ENCODE measurements at places on chromosomes 6 and 20.

DNA sequence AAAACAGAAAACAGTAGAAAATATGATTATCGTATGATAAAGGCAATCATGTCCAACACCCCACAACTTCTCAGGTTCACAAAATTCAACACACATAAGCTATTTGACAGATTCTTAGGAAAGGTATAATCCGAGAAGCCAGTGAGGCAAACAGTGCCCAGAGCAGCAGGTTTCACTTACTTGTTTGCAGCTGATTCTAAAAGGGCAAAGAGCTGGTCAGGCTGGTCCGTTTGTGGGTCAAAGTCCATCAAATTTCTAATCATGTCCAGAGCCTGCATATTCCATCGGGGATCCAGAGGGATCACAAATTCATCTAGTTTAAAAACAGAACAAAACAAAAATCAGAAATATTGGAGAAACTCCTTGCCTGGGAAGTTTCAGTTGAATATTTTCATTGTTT is 69.8 kb upstream of the LYRM2 start:
- no peak for DNase-seq

DNA sequence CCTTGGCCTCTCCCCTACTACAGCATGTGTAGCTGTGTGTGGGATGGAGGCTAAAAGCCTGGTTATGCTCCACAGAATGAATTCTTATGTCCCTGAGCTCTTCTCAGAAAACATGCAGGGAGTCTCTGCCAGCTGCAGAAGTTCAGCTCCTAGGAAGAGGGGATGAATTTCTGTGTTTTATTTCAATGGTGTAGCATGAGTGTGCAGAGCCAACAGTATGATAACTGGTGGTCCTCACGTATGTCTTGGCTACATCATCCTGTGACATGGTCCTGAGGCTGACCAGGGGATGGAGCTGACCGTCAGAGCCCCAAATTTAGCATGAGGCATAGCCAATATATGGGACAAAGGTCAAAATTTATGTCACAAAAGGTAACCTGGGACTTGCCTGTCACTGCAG is 266.1 kb downstream of the ADGB start:
- no peak for DNase-seq

- no peak for DNase-seq
Observed at GRCh38 chr6:47357827-47358226, 48.1 kb upstream of the TNFRSF21 start.

DNA sequence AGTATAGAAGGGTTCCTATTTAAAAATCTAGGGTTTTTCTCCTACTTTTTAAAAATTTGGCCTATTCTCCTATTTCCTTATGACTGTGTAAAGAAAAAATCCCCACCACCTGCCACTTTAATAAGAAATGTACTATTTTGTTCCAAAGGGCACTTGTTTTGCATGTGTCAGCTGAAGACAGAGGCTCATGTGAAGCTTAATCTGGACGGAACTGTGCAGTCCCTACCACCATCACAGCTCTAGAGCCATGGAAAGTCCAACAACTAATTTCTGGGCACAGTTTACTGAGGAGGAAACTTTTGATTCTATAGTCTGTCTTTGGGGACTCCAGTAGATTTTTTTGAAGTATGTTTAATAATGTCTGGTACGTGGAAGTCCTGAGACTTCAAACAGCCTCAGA is 60.0 kb upstream of the AHI1 start:
- DNase-seq = no peak

DNA sequence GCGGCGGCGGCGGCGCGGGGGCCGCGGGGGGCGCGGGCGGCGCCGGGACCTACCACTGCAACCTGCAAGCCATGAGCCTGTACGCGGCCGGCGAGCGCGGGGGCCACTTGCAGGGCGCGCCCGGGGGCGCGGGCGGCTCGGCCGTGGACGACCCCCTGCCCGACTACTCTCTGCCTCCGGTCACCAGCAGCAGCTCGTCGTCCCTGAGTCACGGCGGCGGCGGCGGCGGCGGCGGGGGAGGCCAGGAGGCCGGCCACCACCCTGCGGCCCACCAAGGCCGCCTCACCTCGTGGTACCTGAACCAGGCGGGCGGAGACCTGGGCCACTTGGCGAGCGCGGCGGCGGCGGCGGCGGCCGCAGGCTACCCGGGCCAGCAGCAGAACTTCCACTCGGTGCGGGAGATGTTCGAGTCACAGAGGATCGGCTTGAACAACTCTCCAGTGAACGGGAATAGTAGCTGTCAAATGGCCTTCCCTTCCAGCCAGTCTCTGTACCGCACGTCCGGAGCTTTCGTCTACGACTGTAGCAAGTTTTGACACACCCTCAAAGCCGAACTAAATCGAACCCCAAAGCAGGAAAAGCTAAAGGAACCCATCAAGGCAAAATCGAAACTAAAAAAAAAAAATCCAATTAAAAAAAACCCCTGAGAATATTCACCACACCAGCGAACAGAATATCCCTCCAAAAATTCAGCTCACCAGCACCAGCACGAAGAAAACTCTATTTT is 2.0 kb downstream of the FOXC1 start:
- no peak for DNase-seq

GRCh38 chr20:32830437-32830836 is 10.7 kb downstream of the MAPRE1 start:
- DNase-seq = no peak

- no peak for DNase-seq
Observed at GRCh38 chr6:129695373-129696027, 14.5 kb downstream of the ARHGAP18 start.

GRCh38 chr6:119602215-119603178 is 252.9 kb upstream of the MAN1A1 start:
- DNase-seq = no peak

DNA sequence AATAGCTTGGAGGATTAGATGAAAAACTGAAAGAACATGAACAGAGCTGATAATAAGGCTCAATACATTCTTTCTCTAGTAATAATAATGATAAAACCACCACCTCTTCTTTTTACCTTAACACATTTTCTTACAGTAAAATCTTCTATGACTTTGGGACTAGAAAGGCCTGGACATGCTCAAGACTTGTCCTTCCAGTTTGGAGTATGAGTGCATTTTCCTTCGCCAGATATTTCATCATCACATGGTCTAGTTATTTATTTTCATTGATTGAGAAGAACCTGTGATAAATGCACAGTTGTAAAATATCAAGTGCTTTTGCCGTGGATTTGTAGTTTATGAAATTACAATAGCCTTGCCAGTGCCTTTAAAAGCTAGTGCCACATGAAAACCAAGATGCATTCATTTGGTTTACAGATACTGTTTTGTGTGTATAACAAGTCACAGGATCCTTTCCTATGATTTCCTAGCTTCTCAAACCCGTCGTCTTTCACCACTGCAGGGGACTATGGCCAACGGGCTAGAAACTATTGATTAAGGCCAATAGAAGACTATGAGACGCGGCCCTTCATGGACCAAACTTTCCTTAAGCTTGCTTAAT is 200.2 kb upstream of the ZNF217 start:
- no peak for DNase-seq

- no peak for DNase-seq
Observed at GRCh38 chr20:45951925-45952834, 17.7 kb downstream of the PCIF1 start.

DNA sequence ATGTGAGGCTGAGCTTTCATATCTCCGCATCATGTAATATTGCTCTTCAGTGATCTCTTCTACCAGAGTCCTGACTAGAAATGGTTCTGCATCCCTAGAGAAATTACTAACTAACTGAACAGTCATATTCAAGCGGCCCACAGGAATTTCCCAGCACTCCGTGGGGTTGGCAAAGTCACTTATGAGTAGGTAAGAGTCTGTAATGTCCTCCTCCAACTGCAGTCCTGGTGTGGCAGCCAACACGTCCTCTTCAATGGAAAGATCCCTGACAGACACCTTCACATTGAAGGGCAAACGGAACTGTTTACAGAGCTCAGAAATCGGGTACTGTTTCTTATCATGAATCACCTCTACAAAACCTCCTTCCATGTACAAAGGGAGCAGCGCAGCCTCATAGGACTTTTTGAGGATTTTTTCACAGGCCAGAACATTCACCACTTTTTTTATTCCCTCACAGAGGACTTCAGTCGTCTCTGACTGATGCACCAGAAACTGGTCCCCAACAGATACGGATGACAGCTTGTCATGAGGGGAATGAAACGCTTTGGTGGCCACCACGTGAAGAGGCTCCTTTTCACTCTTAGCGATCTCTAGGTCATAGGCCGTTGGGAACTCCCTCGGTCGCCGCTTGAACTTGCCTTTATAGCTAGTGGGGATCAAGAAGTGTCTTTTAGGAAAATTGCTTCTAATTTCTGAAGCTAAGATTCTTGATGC is 87.7 kb downstream of the THEMIS start:
- no peak for DNase-seq

- no peak for DNase-seq
Observed at GRCh38 chr6:34447386-34447785, 18.5 kb upstream of the PACSIN1 start.

DNA sequence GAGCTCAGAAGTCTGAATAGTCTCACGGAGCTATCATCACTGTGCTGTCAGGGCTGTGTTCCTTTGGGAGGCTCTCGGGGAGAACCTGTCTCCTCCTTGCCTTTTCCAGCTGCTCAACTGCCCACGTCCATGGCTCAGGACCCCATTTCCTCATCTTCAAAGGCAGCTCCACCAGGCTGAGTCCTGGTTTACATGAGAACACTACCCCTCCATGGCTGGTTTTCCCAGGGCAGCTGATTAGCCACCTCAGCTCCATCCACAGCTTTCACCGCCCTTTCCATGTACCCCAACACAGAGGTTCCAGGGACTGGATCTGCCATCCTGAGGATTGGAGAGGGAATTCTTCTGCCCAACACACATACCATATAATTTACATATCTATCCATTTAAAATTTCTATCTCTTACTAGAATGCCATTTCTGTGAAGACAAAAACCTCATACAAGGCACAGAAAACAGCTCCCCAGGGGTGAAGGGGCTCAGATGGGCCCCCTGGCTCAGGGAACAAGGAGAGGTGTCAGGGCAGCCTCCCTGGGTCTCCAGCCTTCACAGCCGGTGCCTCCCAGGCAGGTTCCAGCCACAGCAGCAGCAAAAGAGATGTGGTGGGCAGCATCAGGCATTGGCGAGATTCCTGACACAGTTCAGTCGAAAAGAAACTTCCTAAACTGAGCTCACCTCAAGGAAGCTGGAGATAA is 2.2 kb upstream of the RAET1E start:
- DNase-seq = no peak

DNA sequence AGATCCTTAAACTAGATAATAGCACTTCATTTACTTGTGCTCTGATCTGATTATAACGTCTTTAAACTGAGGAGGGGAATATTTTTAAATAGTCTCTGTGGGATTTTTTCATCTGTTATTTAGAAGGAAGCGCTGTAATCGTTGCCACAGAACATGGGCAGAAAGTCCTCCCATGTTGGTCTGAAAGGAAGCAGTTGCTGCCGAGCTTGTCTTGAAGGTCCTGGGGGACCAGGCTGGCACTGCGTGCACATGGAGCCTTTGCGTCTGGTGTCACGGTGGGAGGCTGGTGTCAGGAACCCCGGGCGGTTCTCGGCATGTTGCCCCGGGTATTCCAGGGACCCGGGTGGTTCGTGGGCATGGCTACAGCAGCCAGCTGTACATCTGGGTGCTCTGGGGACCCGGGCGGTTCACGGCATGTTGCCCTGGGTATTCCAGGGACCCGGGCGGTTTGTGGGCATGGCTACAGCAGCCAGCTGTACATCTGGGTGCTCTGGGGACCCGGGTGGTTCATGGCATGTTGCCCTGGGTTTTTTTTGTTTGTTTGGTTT is 11.5 kb downstream of the TPD52L2 start:
- no peak for DNase-seq

GRCh38 chr20:23587631-23588030 is 18.1 kb downstream of the CST9 start:
- DNase-seq = no peak

GRCh38 chr20:51011479-51011878 is 11.4 kb downstream of the KCNG1 start:
- DNase-seq = no peak

DNA sequence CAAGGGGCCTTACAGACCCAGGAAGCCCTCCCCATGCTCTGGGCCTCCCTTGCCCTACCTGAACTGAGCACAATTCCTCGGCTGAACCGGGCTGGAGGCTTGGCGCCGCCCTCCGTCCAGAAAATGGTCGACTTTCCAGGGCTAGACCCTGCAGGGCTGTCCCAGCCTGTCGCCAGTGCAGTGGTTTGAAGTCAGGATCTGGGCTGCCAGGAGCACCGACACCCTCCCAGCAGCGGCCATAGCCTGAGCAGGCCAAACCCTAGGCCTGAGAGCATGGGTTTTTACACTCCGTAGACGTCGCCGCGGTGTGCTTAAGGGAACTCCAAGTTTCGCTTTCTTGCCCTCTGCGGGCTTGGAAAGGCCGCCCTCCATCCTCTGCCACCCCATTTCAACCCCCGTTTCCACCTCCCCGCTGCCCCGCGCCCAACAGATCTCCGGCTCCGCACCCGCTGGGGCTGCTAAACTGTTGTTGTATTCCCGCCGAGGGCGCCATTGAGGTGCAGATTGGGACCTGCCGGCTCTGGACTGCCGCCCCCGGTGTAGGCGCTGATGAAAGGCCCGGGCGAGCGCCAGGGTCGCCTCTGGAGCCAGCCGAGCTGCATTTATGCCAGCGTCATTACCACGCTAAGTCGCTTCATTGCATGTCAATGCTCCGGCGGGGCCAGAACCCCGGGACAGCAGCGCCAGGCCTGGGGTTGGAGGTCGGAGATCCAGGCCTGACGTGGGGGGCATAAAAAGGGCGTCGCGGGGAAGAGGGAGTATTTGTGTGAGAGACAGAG is 2.2 kb upstream of the TFAP2A start:
- DNase-seq = no peak

DNA sequence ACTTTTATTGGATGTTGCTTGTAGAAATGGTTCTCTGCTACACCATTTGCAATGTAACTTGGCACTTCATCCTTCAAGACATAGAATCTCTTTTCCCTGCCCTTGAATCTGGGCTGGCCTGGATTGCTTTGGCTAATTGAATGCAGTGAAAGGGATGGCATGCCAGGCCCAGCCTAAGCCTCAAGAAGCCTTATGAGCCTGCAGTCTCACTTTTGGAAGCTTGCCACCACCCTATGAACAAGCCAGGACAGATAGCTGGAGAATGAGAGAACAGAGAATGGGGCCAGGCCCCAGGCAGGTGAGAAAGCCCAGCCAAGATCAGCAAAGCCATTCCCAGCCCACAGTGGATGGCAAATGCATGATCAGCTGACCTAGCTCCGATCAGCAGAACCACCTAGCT is 350.7 kb upstream of the RNF24 start:
- no peak for DNase-seq

GRCh38 chr6:106622412-106622811 is 6.9 kb downstream of the RTN4IP1 start:
- DNase-seq = no peak

GRCh38 chr6:119340796-119341487 is 8.6 kb downstream of the MAN1A1 start:
- DNase-seq = no peak

GRCh38 chr6:31702405-31702818 is 712 bp downstream of the ABHD16A start:
- no peak for DNase-seq

DNA sequence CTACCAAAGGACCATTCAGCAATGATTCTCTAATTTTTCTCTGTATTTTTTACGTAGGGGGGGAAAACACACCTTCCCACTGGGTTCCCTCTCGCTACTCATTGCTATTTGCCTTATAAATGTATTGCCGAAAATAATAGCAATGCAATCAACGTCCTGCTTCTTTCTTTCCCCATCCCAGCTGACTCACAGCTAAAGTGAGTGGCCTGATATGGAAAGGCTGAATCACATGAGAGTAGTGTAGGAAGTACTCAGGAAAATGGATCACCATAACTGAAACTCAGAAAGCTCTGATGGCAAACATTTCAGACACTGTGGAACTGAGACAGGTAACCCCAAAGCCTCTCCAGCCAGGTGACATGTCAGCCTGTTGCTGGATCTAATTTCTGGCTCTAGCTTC is 49.3 kb upstream of the SRPK1 start:
- DNase-seq = no peak
